ENCODE measurements at places on chromosomes 2 and 18.

DNA sequence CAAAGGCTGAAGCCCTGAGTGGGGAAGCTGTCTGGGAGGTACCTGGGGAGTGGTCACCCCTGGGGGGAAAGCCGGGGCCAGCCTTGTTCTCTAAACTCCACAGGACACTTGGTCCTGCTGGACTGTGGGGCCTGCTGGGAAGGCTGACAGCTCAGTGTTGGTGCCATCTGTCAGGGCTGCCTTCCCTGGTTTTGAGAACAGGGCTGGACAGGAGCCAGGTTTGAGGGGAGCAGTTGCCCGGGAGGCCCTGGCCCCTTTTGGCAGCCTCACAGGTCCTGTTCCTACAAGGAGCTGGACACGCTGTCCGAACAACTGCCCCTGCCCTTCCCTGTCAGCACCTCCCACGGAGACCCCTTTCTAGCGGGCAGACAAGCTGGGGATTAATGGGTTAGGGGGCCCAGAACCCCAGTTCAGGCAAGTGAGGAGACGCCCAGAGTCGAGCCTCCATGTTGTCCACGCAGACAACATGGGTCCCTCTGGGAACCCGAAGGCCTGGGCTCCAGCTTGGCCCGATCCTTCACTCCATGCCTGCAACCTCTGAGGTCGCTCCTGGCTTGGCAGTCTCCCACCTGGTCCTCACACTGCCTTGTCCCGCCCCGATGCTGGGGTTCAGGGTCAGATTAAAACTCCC is 40.8 kb downstream of the ATOH8 start:
- DNase-seq: no peak

DNA sequence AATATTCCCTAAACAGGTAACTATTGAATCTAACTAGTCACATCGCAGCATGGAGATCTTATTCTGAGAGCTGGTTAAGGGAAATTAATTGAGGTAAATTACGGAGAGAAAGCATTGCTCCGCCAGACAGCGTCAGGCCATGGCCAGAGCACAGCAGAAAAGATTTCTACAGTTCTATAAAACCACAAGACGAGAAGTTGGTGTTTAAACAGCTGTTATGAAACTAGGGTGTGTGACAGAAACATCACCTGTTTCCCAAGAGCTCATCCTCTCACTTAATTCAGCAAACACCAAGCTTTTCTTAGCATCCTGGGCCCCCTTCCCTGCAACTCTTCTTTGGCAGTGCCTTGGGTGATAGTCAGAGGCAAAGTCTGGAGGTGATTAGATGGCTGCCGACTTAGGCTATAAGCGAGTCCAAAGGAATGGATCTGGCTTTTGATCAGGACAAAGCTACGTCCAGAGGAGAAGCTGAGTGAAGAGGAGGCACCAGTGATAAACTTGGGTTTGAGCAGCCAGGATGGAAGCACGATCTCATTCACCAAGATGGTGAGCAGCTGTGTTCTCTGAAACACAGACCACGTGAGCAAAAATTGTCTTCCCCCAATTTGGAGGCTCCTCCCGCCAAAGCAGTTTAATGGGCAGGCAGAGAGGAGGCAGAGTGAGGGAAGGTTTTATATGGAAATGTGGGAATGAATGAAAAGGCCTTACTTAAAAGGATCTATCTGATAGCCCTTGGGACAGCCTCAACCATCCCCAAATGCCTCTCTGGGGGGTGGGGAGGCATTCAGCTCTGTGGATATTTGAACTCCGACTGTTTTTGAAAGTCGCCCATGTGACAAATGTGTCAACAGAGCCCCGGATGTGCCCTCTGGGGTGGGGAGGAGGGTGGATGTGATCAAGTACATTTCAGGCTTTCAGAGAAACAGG is 57.8 kb downstream of the PKDCC start:
- DNase-seq: peak; percentile 63

- DNase-seq: no peak
These were observed 20.8 kb downstream of the DBI start for GRCh38 chr2:119387381-119388129.

GRCh38 chr2:142693171-142693950 is 184.1 kb upstream of the KYNU start:
- DNase-seq: no peak

DNA sequence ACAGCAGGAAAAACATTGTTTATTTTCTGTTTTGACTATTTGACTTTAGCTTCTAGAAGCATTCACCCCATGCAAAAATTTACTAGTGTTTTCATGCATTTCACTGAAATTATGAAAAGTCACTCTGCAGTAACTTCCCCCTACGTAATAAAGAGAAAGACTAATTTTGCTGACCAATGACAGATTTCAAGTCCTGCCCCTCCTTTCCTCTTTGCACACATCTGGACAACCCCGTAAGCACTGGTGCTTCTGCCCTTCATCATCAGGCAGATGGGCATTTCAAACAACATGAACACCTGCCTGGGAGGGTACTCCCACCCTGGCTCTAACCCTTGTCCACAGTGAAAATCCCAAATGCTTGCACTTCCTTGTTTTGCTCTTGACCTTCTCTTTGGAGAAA is 815.0 kb upstream of the ID2 start:
- DNase-seq: no peak

- no peak for DNase-seq
These were observed 118.3 kb downstream of the CAPN13 start for GRCh38 chr2:30688956-30689401.

GRCh38 chr2:230592775-230593174 is 119.9 kb upstream of the CAB39 start:
- no peak for DNase-seq

GRCh38 chr2:31079665-31080064 is 58.6 kb downstream of the GALNT14 start:
- no peak for DNase-seq

- DNase-seq: no peak
These were observed 194.4 kb downstream of the AFF3 start for GRCh38 chr2:99948010-99948409.

DNA sequence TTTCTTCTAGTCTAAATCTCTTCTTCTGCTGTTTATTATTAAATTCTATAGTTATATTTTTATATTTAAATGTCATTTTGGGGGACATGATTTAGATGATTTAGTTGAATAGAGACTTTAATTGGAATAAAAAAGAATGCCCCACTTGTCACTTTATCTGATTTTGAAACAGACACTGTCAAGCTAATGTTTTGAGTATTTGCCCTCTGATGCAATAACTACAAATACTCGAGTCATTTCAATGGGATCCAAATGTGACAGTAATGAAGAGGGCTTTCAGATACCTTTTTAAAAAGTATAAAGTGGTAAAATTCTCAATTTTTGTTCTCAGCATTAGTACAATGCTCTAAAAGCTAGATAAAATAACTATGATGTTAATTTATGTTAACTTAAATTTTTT is 257.3 kb upstream of the SESTD1 start:
- DNase-seq: no peak

- DNase-seq: no peak
These were observed 310.3 kb downstream of the NOL4 start for GRCh38 chr18:33914399-33914798.

DNA sequence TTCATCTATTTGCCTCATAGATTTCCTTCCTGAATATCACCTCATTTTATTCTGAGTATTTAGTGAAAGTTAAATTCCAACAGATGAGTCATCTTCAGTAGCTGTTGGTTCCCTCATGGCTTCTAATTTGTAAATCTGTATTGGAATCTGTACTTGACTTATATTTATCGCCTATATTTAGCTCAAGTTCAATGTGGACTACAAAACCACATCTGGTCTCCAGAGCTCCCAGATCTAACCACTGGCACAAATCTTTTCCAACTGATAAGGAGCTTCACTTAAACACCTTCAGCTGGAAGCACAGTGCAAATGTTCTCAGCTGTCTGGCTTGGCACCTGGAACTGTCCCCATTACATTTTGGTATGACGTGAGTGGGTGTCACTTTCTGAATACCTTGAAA is 82.8 kb upstream of the DSEL start:
- no peak for DNase-seq

DNA sequence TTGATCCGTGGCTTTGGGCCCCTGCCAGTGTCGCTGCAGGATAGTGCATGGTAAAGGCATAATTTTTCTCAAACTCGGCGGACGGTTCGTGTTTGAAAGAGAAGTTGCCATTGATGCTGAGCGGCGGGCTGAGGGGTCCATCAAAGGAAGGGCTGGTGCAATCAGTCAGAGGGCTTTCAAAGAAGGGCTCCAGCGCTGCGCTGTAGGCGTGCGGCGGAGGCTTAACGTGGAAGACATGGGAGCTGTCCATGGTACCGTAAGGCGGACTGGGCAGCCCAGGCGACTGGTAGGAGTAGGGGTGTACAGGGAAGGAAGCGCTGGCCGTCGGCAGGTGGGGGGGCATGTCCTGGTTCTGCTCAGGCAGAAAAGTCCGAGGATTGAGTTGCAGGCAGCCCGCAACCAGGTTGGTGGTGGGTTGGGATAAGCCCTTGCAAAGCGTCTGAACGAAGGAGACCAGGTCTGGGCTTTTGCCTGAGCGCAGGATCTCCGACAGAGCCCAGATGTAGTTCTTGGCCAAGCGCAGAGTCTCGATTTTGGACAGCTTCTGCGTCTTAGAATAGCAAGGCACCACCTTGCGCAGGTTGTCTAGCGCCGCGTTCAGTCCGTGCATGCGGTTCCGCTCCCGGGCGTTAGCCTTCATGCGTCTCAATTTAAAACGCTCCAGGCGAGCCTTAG is 2.3 kb downstream of the NEUROD1 start:
- DNase-seq: peak; percentile 21

DNA sequence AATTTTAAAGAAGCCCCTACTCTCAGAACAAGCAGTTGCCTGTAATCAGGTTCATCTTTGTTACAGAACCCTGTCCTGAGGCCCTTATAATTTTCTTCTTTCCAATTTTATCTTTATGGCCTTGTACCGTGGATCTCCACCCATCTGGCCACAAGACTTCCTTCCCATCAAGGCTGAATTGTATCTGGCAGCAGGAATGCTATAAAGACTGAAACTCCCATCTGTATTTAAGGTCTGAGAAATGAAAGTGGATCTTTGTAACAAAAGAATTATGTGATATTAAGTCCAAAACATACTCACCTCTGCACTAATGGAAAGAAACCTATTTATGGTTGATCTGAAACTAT is 91.8 kb downstream of the METTL8 start:
- no peak for DNase-seq

DNA sequence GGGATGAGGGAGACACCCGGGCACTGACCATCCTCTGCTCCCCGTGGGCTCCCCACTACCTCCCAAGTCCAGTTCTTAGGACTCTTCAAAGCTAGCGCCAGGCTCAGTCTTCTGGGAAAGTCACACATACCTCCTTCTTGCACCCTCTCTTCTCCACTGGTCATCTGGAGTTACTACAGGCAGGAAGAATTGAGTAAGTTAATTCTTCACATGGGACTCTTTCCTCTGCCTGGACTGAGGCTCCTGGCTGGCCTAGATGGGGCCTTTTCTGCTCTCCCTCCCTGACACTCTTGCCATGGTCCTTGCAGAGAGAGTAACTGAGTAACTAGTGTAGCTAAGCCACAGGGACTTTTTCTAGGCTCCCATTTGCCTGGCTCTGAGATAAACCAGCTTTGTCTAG is 96.5 kb upstream of the CELF4 start:
- no peak for DNase-seq

GRCh38 chr18:77897606-77898005 is 648.0 kb downstream of the GALR1 start:
- no peak for DNase-seq

DNA sequence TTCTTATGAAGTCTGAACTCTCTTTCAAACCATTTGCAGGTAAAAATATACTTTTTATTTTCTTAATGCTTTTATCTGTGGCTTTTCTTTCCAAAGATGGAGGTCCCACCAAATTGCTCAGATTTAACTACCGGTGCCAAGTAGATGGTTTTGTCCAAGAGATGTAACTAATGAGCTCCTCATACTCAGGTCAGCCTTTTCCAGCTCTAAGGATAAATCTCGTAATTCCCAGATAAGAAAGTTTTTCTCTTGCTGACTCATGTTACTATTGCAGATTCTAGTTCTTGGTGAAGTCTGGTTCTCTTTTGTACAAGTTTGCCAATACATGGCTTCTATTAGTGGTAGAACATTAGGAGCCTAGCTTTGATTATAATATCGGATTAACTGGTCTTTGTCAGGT is 550.8 kb upstream of the ZNF804A start:
- no peak for DNase-seq

DNA sequence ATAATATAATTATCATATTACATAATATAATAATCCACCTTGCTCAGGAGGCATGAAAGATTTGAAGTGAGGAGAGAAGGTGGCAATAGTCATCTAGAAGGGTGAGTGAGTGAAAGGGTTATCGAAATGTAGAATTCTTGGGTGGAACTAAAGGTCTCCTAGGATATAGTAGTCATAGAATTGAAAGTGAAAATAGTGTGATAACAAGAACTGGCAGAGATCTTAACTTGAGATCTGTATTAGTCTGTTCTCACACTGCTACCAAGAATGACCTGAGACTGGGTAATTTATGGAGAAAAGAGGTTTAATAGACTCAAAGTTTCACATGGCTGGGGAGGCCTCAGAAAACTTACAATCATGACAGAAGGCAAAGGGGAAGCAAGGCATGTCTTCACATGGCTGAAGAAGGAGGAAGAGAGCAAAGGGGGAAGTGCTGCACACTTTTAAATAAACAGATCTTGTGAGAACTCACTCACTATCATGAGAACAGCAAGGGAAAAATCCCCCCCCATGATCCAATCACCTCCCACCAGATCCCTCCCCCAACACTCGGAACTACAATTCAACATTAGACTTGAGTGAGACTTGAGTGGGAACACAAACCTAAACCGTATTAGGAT is 351.5 kb downstream of the NR4A2 start:
- no peak for DNase-seq

GRCh38 chr2:47301277-47301618 is 101.7 kb upstream of the MSH2 start:
- no peak for DNase-seq

- DNase-seq: no peak
These were observed 96.6 kb upstream of the CXCR4 start for GRCh38 chr2:136214307-136215200.

GRCh38 chr2:236575510-236575909 is 5.9 kb downstream of the ACKR3 start:
- no peak for DNase-seq

DNA sequence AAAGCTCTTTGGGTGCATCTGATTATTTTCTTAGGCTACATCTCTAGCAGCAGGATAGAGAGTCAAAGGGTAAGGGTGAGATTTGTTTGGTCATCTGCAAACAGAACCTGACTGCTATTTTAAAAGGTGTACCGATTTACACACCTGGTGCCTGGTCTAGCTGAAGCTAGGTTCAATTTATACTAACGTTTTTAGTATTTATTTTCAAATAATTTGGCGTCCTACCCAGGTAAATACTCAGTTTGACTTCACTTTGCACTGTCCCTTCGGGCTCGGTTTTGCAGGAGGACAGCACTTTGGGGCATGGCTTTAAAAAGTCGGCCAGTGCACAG is 683 bp downstream of the PTRHD1 start:
- no peak for DNase-seq

All from activated CD4-positive, alpha-beta T cell treated with anti-CD3 and anti-CD28 coated beads for 1 hour (primary cell).